Fibroblast of skin of scalp (primary cell): ENCODE measurements at places on chromosomes 4 and X.

DNA sequence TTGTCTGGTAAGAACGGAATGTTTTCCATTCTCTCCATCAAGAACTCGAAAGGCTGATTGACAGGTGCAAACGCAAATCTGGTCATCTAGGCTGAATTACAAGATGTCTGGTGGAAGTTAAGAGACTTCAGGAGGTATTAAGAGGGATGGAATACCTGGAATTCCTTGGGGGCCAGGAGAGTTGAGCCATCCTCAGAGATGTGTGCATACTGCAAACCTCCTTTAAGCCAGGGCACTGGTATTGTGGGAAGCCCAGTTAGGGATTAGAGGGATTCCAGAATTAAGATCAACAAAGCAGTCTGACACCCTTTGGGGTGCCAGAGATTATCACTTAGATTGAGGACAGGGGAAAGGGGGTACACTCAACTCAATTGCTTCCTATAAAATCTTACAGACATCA, 151.4 kb downstream of the VCX3A start:
- DNase-seq = no peak

- no peak for DNase-seq
Measured at GRCh38 chr4:42296196-42296595, 101.1 kb upstream of the SHISA3 start.

GRCh38 chr4:1202526-1203011, 30.2 kb upstream of the SPON2 start:
- DNase-seq = no peak

DNA sequence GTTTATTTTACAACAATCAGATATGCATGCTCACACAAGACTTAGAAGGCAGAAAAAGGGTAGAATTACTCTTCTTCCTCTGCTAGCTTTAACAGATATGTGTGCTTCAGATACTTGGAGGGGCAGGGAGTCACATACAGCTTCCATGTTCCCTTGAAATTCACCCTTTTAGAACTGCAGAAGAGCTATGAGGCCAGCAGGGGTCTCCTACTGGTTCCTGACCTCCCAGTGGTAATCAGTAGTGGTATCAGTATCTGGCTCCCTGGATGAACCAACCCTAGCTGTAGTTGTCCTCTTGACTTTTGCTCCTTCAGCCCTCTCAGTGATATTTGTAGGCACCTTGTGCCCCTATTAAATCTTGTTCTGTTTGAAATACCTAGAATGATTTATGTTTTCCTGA, 81.5 kb downstream of the RCHY1 start:
- DNase-seq = peak; percentile 2

- peak; percentile 49 for DNase-seq
Measured at GRCh38 chr4:120517966-120518365, 404.6 kb downstream of the PRDM5 start.

GRCh38 chrX:137547291-137547690, 18.6 kb upstream of the ZIC3 start:
- no peak for DNase-seq

DNA sequence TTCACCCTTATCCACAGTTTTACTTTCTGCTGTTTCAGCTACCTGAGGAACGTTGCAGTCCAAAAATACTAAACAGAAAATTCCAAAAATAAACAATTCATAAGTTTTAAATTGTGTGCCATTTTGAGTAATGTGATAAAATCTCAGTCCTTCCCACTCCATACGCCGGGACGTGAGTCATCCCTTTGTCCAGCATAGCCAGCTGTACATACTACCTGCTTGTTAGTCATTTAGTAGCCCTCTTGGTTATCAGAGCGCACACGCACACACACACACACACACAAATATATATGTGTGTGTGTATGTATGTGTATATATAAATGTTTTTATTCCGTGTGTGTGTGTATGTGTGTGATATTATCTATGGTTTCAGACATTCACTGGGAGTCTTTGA, 4.8 kb upstream of the CCSER1 start:
- DNase-seq = no peak

DNA sequence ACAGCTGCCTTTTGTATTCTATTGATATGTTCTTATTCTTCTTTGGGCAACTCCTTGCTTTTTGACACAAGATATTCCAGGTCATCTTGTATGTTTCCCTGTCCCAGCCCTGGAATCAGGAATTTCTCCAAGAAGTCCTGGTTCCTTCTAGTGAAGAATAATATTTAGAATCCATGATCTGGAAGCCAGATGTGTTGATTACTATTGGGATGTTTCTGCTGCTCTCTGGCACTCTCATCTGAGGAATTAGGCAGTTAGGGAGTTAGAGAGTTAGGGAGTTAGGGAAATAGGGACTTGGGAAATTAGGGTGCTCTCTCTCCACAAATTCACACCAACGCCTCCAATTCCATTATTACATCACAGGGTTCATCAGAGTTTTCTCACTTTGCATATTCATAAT, 191.2 kb downstream of the ZNF330 start:
- DNase-seq = no peak

DNA sequence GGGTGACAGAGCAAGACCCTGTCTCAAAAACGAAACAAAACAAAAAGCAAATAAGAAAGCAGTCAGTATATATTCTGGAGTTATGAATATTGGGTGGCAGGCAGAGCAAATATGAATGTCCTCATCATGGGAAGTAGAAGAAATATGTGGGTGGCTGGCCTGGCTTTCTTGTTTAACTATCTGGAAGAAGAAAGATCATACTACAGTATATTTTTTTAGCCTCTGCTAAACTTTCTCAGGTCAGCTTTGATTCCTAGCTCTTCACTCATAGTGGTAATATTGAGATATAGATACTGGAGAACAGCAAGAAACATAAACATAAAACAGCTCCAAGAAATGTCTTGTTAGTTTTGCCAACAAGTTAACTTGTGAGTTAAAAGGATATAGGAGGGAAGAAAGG, 192.5 kb downstream of the SOWAHB start:
- DNase-seq = no peak

DNA sequence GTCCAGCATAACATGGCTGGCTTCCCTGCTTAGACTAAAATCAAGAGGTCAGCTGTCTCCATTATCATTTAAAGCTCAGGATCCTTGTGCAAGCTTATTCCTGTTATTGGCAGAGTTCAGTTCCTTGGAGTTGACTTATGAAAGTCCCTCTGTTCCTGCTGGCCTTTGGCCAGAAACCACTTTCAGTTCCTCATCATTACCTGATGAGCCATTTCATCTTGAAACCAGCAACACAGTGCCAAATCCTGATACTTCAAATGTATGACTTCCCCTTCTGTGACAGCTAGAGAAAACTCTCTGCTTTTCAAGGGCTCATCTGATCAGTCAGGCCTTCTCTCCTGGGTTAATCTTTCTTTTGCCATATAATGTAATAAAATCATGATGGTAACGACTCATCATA, 110.6 kb upstream of the FSTL5 start:
- DNase-seq = no peak

- DNase-seq = no peak
Measured at GRCh38 chrX:32597777-32598176, 613.6 kb downstream of the DMD start.

GRCh38 chrX:1477229-1477628, 24.5 kb upstream of the ASMTL start:
- no peak for DNase-seq

DNA sequence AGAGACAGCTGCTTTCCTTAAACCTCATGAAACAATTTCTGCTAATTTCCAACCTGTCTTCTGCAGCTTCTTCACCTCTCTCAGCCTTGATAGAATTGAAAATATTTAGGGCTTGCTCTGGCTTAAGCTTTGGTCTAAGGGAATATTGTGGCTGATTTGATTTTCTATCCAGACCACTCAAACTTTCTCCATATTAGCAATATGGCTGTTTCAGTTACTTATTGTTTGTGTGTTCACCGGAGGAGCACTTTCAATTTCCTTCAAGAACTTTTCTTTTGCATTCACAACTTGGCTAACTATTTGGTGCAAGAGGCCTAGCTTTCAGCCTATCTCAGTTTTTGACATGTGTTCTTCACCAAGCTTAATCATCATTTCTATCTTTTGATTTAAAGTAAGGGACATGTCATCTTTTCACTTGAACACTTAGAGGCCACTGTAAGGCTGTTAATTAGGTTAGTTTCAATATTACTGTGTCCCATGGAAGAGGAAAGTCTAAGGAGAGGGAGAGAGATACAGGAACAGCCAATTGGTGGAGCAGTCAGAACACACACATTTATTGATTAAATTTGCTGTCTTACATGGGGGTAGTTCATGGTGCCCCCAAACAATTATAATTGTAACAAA, 213.2 kb downstream of the RASL11B start:
- no peak for DNase-seq

DNA sequence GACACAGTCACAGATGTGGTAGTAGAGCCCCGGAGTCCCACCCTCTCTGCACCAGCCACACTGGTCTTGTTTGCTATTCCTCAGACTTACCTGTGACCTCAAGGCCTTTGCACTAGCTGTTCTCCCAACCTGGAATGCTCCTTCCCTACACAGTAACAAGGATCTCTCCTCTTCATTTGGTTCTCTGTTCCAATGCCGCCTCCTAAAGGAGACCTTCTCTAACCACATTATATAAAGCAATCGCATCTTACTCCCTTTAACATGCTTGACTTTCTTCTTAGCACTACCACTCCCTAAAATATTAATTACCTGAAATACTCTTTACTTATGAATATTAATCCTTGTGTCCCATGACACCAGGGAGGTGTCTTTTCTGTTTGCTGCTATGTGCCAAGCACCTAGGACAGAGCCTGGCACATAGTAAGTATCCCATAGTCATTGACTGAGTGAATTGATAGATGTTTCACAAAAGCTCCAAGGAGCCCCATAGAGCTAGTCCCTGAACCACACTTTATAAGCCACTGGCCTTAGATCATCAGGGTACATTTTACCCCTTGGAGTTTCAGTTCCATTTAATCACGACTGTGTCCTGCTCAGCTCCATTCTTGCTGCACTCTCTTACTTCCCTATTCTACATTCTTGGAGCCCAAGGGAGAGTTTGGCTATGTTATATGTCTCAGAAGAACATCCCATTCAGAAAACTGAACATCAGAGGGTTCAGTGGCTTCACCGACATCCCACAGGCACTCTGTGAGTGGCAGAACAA, 312.7 kb downstream of the RAB28 start:
- no peak for DNase-seq

DNA sequence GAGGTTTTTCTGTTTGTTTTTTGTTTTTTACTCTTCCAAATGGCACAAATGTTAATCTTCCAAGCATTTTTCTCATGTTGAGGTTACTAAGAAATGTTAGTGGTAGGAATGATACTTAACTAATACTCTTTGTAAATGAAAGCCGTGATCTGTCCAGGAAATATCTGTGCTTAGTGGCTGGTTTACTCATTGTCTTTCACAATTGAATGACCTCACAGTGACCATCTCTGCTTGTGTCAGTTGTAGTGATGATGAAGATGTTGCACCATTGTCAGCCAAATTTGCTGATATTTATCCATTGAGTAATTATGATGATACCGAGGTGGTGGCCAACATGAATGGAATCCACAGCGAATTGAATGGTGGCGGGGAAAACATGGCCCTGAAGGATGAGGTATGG, 93.5 kb downstream of the TNIP2 start:
- peak; percentile 61 for DNase-seq

- no peak for DNase-seq
Measured at GRCh38 chrX:118585296-118585695, 89.7 kb downstream of the DOCK11 start.

GRCh38 chr4:17599826-17600225, 14.6 kb upstream of the MED28 start:
- no peak for DNase-seq

DNA sequence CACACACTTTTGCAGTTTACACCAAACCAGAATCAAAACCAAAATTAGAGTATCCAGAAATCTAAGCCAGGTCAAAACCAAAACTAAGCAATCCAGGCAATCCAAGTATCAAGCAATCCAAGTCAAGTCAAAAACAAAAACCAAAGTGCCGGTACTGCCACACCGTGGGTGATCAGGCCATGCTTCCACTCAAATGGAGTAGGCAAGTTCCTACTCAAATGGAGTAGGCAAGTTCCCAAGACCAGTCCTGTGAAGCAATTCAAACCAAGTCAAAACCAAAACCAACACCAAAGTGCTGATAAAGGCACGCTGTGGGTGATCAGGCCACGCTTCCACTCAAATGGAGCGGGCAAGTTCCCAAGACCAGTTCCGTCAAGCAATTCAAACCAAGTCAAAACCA, 31.3 kb downstream of the MID1 start:
- DNase-seq = no peak

- DNase-seq = peak; percentile 29
Measured at GRCh38 chr4:143287572-143287923, 49.1 kb upstream of the GAB1 start.

DNA sequence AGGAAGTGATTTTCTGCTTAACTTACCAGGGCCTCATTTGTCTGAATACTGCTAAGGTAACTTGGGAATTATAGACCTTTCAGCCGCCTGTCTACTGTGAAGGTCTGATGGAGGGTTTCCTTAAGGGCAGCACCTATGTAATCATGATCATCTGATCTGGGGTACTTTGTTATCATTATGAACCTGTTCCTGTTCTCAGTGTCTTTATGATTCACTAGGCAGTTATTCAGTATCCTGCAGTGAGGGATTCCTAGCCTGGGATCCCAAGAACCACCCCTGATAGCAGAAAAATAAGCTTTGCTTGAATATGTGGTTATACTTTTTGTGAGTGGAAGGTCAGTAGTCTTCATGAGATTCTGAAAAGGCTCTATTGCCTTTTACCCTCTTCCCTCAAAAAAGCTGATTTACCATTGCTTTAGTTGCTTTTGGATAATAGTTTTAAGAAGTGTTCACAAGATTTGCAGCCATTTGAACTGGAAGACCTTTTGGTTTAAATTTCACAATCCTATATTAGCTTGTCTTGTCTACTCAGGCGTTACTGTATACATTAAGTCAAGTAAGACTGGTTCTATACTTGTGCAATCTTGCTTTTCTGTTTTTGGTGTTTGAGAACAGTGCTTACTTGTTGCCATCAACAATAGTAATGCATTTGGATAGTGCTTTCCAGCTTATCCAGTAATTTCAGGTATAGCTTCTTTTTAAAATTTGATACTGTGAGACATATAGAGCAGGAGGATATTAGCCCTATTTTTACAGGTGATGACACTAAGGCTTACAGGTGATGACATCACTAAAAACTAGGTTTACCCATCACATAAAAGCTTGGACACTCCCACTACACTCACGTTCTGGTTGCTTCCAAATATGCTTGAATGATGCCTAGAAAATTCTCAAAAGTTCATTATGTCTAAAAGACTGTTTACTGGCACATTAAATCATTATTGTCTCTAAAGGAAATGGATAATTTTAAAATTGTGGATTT, 60.0 kb downstream of the FHIP1A start:
- DNase-seq = no peak

GRCh38 chrX:115183980-115184379, 5.2 kb upstream of the RBMXL3 start:
- no peak for DNase-seq

DNA sequence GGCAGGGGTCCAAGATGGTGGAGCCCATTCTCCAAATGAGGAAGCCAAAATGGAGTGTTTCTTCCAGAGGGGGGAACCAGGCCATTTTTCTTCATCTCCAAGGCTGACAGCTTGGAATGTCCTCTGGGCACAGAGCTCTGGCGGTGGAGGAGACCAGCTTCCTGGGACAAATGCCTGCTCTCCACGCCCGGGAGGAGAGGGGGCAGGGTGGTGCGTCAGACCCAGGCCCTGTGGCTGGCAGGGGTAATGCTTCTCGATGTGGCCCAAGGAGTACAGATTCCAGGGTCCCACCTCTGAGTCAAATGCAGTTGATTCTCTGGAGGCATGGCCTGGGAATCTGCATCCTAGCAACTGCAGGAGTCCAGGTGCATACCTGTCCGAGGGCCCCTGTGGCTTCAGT, 44.6 kb upstream of the ADRA2C start:
- DNase-seq = no peak
